ENCODE measurements at places on chromosomes 2 and 18.

DNA sequence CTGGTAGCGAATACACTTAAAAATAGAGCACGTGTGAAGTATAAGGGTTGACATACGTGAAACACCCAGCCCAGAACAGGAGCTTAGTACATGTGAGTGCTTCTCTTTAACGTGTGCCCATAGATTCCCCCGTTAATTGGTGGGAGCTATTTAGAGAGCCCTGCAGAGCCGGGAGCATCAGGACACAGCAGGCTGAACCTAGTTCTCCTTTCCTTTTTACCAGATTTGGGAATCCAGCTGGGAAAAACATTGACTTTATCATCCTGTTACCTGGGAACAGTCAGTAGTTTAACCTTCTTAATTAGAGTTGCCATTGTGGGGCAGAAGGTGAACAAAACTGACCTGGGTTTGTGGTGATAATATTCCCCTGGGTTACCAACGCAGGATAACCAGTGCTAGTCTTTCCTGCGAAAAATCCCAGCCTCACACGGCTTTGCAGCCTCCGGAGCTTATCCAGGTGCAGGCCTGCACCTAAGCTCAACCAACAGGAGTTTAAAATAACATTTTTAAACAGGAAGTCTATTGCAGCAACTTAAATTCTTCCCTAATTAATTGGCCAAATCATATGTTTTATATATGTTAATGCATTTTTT lies 78.1 kb upstream of the SPTBN1 start:
- no peak for DNase-seq

DNA sequence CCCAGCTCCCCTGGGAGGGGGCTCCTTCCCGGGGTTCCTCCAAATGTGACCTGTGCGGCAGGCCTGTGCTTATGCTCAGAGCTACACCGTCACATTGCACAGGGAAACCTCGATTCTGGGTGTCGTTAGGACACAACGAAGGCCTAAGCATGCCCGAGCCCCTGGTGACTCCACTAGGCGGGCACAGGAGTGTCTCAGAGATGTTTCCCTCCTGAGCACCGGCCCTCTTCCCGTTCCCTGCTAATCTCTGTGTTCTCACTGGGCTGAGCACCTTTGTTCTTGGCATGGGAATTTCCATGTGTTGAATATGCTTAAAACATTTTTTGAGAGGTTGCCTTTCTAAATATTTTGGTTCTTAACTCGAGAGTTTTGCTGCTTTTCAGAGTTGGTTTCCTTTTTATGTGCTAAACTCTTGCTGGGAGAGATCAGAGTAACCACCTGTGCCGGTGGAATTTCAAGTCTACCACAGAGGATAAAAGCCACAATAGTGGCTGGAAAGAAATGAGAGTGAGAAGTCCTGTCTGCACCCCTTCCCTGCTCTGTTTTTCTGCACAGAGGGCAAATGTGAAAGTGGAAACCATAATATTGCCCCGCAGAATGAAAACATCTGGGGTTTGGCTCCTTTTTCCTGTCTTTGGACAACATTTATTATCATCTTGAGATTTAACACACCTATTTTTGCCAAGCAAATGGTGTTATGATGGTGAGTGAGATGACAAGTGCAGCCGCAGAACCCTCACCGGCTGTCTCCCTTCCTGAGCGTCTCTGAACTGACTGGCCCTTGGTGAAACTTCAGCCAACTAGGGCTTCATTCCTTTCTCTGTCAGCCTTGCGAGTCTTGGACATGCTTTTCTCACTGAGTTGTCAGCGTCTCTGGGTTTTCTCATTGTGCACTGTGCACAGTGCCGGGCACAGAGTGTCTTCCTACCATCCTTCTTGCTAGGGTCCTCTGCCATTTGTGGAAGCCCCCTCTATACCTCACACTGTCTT lies 154.1 kb downstream of the VAPA start:
- no peak for DNase-seq

DNA sequence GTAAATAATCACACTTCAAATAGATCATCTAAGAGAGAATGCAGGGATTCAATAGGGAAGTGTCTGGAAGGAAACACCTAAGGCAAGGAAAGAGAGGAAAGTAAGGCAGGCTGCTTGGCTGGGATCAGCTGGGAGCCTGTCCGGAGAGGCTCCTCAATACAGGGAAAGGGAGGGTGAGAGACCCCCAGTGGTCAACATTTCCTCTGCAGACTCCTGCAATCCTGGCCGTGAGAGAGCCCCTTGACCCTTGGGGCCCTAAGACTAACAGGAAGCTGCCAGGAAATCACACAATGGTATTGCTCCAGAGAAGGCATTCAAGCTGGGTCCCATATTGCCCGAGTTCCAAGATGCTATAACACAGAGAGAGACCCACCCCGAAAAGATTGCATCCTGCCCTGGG lies 549.4 kb downstream of the NYAP2 start:
- no peak for DNase-seq

DNA sequence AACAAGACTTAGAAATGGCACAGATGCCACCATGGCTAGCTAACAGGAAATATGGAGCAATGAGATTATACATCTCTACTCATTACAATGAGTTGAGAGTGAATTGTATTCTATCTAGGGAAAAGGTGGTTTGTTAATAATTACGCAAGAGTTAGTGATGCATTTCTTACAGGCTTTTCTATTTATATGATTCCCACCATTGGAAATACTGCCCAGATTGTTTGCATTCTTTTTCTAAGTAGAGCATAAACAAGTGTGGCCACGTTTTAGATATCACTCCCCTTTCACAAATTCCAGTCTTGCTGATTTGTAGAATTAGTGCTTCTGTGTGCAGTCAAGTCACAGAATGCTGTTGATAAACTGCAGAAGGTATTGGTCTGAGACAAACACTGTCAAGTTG lies 56.6 kb downstream of the ZNF804A start:
- no peak for DNase-seq

DNA sequence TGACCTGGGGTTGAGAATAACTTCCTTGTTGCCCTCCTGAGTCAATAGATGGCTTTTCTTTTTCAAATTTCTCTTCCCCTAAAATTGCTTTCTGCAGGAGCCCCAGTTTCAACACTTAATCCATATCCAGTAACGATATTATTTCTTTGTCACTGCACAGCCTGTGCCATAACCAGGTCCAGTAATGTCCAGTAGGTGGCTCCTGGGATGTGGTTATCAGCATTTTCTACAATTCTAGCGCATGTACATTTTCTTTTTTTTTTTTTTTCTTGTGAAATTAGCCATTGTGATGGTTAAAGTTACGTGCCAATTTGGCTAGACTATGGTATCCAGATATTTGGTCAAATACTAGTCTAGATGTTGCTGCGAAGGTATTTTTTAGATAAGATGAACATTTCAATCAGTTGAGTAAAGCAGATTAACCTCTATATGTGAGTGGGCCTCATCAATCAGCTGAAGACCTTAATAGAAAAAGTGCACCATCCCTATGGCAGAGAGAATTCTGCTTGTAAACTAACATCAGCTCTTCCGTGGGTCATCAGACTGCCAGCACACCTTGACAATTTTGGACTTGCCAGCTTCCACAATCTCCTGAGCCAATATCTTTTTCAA lies 72.9 kb upstream of the SCG2 start:
- no peak for DNase-seq

DNA sequence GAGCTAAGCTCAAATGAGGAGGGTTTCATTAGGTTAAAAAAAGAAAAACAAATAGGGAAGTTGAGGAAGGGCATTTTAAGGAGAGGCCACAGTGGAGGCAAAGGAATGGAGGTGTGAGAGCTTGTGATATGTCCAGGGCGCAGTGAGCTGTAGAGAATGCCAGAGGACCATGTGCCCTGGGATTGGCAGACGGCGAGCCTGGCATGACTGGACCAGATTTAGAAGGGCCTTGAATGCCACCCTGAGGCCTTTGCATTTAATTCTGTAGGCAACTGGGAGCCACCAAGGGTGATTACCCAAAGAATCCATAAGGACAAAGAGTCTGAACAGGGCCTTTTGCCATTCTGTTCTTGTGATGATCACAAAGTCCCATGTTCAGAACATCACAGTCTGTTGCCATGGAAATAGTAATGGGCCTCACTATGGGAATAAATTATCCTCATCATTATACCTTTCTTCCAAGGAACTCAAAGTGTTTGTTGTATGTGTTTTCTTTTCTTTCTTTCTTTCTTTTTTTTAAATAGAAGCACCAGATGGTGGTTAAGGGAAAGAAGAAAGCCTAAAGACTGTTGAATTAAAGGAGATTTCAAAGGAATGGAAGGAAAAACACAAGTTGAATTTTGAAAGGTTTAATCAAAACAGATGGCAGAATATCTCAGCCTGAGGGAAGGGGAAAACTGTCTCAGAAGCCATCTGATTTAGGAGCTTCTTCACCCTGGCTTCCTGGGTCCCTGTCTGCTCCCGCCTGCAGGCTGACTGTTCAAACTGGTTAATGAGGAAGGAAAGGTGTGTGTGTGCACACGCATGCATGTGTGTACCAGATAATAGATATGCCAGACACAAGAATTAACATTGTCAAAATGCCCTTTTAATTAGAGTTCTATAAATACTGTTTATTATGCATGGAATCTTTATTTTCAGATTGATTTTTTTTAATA lies 31.6 kb upstream of the NCOA1 start:
- DNase-seq: no peak

DNA sequence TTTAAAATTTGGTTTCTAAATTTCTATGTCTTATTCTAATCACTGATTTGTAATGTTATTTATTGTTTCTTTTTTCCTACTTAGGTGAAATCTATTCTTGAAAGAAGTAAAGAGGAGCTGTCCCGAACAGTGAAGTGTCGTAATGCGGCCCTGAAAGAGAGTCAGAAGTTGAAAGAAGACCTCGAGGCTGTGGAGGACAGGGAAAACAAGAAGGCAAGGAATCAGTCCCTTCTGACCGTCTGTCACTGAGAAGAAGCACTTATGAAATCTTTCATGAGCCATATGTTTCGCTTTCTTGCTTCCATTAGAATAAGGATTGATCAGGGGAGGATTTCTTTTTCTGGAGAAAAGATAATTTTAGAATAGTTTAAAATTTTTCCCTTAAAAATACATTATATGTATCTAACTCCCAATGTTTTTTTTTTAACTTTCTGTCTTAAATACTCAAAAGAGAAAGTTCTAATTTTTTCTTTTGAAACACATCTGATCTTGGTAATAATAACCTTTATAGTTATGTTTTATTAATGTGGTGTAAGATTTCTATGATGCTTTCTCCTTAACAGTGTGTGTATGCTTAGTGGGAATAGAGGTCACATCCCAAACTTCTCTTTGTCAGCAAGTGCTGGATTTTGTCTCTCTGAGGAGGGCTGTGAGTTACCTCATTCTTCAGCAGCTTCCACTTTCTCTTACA lies 79.0 kb downstream of the CCDC150 start:
- no peak for DNase-seq

DNA sequence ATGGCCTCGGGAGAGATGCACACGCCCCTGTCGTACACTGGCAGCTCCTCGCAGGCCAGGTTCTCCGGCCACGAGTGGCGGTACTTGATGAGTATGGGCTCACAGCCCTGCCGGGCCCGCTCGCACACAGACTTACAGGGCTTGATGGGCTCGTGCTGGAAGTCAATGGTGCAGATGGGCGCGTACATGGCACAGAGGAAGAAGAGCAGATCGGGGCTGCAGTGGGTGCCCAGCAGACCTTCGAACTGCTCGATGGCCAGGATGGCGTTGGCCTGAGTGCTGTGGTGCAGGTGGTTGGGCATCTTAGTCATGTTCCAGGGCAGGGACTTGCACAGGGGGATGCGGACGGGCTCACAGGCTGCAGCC lies 359 bp downstream of the FRZB start:
- DNase-seq: no peak

DNA sequence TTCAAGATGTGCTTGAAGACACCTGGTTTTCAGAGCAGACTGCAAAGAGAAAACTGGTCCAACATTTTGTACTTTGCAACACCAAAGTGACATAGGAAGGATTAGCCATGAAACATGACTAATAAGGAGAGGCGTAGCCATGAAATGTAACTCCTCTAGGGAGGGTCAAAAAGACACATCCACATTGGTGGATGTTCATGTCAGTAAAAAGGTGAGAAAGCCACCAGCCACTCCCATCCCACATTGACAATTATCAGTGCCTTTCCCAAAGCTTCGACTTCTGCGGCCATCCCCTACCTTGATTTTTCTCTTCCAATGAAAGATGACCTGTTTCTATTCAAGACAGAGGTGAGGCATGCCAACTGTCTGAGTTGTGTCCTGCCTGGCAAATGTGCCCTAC lies 223.2 kb downstream of the ALK start:
- no peak for DNase-seq

DNA sequence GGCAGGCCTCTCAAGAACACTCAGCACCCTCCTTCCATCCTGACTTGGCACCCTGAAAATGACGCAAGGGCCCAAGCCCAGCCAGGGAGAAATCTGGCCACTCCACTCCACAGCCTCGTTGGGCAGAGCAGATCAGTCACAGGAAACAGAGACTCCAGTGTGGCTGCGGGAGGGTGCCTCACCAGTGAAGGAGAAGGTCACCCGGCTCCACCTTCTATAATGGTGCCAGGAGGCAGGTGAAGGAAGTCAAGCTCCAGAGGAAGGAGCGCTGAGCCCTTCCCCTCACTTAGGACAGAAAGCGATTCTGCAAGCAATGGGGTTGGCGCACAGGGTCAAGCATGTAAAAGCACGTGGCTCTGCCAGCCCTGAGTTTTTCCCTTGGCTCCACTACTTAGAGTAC lies 35.3 kb downstream of the CRACDL start:
- no peak for DNase-seq

- no peak for DNase-seq
Observed at GRCh38 chr2:237480988-237481525, 6.0 kb upstream of the MLPH start.

DNA sequence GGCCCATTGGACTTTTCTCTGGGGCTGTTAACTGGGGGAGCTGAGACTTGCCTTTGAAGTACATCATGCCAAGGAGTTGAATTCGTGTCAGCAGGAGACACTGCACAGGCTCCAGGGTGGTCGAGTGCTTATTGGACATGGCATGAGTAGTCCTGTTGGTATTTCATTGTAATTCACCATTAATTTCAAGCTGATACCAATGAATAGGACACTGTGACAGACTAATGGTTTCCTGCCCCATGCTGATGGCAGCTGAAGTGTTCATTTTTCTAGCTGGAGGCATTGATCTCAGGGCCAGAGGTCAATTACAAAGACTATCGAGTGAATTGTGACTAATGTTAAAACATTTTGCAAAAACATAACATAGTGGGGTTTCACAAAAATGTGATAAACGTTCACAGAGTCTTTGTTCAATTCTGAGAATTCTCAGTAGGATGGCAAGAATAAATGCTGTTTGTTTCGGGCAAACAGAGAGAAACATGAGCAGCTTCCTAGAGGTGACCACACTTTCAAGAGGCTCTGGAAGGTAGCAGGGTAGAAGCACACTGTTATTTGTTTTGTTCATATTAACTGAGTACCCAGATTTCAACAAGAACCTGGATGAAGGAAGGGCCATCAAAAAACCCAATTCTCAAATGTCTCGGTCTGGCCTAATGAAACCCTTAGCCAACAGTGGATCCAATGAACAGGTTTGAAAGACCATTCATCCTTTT lies 90.6 kb upstream of the ARL4C start:
- no peak for DNase-seq

GRCh38 chr2:191347881-191348280 lies 102.7 kb downstream of the MYO1B start:
- DNase-seq: no peak

- no peak for DNase-seq
Observed at GRCh38 chr18:8771930-8772329, 66.6 kb downstream of the MTCL1 start.
